ENCODE measurements at places on chromosomes 4 and X. TPM values are rescaled to one million over a fixed set of nuclear protein-coding genes. Genes with fewer than 3 reads are reported as not detected.

Gene LIMCH1
- 9.8 TPM for total RNA-seq

Gene PSAPL1
- under 0.01 TPM for total RNA-seq

Gene FAM9B
- total RNA-seq, result not detected

Gene PRRG1
- 23.4 TPM for total RNA-seq

Gene TEX13C
- total RNA-seq, result not detected

Gene ZDHHC15
- total RNA-seq, result 0.10 TPM

Gene ATP6AP2
- total RNA-seq, result 184 TPM

Gene MED28
- total RNA-seq, result 5.5 TPM

Gene MAGEA2B
- not detected for total RNA-seq

Gene MEPE
- total RNA-seq, result not detected

Gene SRPX
- 3,060 TPM for total RNA-seq

Gene FAM9C
- not detected for total RNA-seq

Gene MSANTD1
- 0.29 TPM for total RNA-seq

Gene AMMECR1
- 6.1 TPM for total RNA-seq

Gene DEFB131A
- not detected for total RNA-seq

Gene MAGEA1
- not detected for total RNA-seq

Gene GATA1
- total RNA-seq, result not detected

Gene RAB39B
- 0.06 TPM for total RNA-seq

All from cardiac ventricle fibroblast (primary cell).